ENCODE measurements at places on chromosomes 4 and X.

- no peak for DNase-seq
Observed at GRCh38 chr4:150573534-150573933, 8.4 kb upstream of the MAB21L2 start.

DNA sequence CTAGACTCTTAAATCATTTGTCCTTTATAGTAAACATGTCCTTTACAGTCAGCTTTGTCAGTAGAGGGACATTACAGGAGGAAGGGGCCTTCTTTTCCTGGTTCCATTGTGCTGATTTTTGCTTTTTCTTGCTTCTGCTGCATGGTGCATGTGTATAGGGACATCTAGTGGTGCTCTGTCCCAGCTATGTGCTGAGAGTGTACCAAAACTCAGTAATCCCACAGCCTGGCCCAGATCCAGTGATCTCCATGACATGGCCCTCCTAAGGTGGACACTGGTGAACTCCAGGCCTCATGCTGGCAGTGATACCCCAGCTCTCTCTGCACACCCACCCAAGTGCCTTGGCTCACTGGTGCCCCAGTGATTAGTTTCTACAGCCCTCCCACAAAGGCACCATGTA is 45.2 kb downstream of the MAGEB17 start:
- peak; percentile 5 for DNase-seq

GRCh38 chrX:124211312-124211942 is 121.0 kb upstream of the TEX13D start:
- peak; percentile 27 for DNase-seq

DNA sequence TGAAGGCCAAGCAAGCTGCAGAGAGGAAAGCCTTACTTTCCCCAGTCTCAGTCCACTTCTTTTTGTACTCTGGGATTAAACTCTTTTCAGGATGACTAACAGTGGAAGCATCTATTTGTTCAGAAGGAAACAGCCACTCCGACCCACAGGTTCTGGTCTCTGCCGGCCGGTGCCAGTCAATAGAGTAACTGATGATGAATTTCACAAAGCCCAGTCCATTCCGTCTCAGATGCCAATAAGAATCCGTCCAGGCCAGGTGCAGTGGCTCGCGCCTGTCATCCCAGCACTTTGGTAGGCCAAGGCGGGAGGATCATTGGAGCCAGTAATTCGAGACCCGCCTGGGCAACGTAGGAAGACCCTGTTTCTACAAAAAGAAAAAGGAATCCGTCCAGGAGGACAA is 58.5 kb upstream of the HELT start:
- DNase-seq = no peak

GRCh38 chrX:39491548-39492297 is 606.0 kb downstream of the BCOR start:
- DNase-seq = peak; percentile 76

GRCh38 chrX:110786486-110786885 is 9.1 kb downstream of the CHRDL1 start:
- DNase-seq = no peak

DNA sequence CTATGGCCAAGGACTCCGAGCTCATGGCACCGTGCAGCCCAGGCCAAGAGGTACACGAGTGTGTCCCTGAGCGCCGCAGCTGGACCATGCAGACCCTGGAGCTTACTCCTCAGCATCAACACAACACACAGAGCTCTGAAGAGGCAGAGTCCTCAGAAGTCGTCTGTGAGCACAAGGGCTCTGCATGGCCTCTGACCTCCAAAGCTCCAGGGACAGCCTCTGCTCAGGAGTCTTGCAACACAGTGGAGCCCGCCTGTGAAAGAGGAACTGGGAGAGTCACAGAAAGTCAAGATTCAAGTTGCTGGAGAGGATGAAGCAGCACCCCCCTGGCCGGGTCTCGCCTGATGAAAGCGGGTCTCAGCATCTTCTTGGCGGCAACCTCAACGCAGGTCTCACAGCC is 2.9 kb downstream of the LRPAP1 start:
- DNase-seq = no peak

DNA sequence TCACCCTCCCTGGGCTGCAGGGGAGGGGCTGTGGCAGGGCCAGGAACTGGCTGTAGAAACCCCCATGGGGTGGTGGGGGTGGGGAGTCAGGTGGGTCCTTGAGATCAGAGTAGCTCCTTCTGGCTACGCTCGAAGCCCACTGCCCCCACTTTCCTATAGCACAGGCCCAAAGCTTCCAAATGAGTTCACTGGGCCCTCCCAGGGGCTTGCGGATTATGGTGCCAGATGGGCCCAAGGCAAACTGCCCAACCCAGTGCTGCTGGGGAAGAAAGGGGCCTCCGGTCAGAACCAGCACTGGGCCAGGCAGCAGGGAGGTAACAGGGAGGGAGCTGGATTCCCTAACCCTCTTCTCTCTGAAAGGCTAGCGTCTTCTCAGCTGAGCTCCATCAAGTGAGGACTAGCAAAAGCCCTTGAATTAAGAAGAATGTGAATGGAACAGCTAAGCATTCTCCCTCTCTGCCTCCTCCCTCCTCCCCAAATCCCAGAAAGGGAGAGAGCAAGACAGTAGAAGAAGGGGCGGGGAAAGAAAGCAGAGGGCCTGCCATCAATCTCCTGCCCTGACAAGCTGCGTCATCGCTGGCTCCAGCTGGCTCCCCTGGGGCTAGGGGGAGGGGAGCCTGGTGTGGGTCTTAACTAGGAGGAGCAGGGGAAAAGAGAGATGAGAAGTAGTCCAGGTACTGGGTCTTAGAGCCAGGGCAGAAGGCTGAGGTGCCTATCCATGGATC is 34.7 kb downstream of the FRMPD3 start:
- no peak for DNase-seq

- no peak for DNase-seq
Observed at GRCh38 chr4:97330917-97331316, 812.4 kb downstream of the STPG2 start.

- no peak for DNase-seq
Observed at GRCh38 chr4:72390409-72390808, 178.6 kb downstream of the ADAMTS3 start.

DNA sequence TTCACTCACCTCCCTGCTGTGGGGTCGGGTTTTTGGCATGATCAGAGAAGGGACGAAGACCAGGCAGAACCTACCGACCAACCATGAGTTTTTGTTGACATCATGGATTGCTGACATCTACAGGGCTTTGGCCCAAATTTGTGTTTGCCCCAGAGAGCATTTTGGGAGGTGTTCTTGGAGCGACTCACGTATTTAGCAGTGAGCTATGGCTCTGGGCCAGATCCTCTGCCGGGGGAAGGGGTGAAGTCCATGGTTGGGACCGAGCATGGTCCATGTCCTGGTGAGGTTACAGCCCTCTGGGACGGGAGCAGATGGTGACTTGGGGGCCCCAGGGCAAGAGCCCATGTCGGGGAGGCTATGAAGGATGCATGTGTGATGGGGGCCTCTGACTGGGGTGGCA is 17.4 kb downstream of the SORCS2 start:
- no peak for DNase-seq

DNA sequence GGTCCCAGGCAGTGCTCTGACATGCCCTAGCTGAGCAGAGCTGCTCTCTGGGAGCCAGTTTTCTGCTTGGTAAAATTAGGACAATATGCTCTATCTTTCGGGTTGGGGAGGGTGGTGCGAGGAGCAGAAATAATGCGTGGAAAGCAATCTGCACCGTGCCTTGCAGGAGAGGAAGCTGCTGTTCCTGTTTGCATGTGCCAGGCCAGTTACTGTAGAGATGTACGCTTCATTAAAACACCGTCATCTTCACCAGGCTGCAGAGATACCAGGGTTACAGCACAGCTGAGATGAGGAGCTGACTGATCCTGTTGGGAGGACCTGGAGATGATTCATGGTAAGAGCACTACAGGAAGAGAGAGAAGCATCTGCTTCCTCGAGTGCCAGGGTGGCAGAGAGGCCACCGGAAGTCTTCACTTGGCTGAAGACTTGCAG is 29.5 kb upstream of the IRF2 start:
- peak; percentile 51 for DNase-seq

- DNase-seq = no peak
Observed at GRCh38 chr4:3209551-3210325, 39.2 kb upstream of the MSANTD1 start.

DNA sequence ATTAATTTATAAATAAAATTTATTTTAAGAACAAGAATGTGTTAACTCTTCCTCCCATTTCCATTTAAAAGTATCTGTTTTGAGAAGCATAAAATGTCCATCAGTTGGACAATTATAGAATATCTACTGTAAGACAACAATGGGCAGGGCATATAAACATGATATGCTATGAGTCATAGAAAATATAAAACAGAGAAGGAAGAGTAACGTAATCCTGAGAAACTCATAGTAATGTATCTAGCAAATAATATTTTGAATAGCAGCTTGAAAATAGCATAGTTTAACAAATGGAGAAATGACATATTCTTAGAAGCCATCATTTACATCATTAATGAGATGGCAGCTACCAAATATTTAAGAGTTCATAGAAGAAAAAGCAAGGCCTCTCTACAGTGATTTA is 820.3 kb upstream of the PCDH10 start:
- DNase-seq = no peak

- DNase-seq = no peak
Observed at GRCh38 chr4:72205831-72206230, 174.0 kb downstream of the NPFFR2 start.

DNA sequence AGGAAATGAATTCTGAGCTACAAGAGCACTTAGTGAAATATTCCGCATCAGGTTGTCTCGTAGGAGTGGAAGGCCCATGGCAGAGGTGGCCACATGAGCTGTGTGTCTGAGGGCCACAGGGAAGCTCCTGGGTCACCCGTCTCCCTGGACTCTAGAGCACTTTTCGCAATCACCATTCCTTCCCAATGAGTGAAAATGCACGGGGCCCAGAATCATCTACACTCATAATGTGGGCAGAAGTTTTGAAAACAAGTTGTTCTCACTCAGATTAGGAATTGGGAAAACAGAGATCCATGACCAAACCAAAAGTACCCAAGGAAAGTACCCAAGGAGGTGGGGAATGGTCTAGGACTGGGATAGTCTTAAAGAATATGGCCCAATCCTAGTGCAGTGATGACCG is 94.4 kb downstream of the SCD5 start:
- DNase-seq = no peak

DNA sequence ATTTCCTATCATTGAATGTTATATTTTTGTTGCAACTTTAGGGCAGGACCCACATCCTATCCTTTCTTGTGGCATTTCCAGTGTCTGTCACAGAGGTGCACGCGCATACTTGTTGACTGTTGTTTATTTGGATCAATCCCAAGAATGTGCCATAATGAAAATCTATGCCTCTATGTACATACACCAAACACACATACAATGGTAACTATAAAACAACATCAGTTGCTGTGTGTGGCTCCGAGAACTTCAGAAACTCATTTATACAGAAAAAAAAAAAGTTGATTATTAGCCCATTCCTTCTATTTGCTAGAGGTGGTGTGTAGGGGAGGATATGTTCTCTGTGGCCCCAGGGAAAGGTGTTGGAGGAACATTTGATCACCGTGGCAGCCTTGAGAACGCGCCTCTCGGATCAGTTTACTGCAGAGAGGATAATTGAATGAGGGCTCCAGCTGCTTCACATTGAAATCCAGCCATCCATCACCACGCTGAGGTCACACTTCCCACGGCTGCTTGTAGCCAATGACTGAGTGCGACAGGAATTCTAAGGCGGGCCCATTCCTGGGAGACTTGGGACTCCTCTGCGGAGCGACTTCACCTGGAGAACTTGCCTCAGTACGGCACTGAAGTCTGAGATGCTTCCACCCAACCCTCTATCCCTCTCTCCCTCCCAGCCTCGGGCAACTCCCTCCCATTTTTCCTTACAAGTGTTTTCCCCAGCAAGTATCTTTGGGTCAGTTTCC is 19.5 kb downstream of the SMPX start:
- no peak for DNase-seq

DNA sequence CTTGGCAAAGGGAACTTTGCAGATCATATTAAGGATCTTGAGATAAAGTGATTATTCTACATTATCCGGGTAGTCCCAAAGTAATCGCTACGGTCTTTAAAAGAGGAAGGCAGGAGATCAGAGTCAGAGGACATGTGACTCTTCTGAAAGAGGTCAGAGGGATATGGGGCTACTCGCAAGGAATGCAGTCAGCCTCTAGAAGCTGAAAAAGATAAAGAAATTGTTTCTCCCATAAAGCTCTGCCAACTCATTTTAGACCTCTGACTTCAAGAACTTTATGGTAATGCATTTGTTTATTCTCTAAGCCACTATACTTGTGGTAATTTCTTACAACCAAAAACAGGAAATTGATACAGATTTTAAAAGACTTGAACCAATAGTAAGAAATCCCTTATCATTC is 48.6 kb downstream of the NPY5R start:
- no peak for DNase-seq

GRCh38 chrX:49925176-49925575 is 2.8 kb downstream of the CLCN5 start:
- DNase-seq = no peak

- DNase-seq = no peak
Observed at GRCh38 chrX:37776987-37777325, 2.9 kb upstream of the CYBB start.

- no peak for DNase-seq
Observed at GRCh38 chrX:79036157-79036880, 91.1 kb downstream of the P2RY10 start.

DNA sequence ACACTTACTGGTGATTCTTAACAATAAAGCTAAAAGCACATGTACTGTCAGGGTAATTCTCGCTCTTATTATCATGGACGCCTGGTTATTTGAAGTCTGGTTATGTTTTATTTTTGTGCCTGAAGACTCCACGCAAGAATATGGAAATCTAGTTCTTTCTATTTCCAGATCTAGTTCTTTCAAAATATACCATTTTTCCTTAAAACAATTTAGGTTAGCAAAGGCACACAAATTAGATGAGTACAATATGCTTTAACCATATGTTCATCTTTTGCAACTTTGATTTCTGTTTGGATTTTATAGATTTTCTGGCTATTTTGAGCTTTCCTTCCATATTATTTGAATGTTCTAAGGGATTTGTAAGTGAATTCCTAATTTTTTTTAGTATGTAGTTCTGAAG is 1783.1 kb downstream of the PCDH7 start:
- DNase-seq = no peak

- no peak for DNase-seq
Observed at GRCh38 chr4:151184523-151185458, 85.4 kb downstream of the RPS3A start.

- no peak for DNase-seq
Observed at GRCh38 chr4:146960634-146961033, 15.0 kb upstream of the TTC29 start.

GRCh38 chr4:1202526-1203011 is 30.2 kb upstream of the SPON2 start:
- peak; percentile 2 for DNase-seq

DNA sequence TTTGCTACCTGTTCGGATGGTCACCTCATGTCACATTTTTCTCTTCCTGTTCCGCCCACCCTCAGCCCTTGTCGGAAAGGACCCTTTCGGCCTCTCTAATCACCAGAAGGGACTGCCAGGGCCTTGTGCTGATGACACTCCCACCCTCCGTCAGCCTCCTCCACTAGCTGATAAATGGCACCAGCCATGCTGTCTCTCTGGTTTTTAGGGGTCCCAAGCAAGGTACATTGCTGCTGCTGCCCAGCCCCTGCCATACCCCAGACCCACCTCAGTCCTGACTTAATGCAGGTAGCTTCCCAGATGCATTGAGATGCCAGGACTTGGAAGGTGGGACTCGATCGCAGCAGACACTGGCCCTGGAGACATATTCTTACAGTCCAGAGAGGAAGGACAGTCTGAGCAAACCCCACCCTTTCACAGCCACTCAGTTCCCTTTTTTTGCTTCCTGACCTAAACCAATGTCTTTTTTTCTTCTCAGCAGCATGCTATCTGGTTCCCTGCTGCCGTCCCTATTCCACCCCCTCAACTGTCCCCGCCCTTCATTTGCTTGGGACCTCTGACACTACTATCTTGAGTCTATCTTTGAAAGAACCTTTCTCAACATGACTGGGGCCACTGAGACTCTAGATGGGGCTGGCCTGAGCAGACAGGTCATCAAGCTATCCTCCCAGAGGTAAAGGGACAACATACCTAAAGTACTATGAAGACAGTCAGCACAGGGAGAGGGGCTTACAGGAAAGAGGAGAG is at the start of gene BTK:
TSS of gene BTK (minus strand) at position 397 of the 747 bp plus-strand sequence. CDS start 10,907 bp downstream, outside the sequence.
- DNase-seq = no peak
